Activated naive CD4-positive, alpha-beta T cell (primary cell): ENCODE measurements at places on chromosomes 3 and 15.

DNA sequence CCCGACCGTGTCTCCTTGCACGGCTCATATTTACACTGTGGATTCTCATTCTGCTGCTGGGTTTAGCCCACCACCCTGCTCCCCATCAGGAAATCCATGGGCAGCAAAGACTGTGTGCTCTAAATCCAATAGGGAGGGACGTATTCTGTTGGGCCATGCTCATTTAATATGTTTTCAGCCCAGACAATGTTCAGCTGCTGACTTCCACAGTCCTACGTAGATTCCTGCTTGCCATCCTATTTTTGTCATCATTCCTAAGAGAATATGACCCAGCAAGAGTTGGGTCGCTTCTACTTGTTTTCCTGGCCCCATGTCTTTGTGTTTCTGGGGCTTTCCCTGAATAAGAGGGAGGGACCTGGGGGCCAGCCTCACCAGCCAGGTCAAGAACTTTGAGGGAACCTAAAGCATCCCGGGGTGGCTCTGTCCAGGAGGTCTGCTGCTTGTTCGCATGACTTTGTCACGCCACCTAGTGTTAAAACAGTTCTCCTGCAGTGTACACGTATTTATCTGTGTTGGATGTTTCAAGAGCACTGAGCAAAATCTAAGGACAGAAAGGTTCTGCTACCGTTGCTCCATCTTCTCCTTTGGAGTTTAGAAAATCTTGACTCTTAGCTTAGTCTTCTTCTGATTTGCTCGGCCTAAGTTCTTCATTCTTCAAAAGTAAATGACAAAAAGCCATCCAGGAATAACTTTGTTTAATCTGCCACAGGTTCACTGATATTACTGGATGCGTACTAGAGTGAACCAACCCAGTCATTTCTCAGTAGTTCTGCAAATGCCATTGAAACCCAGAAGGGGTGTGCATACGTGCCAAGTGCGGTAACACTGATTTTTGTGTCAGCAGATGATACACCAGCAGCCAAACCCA is 79.8 kb upstream of the NR2E3 start:
- DNase-seq: no peak

- DNase-seq: no peak
Measured at GRCh38 chr3:172217877-172218276, 178.5 kb downstream of the FNDC3B start.

- no peak for DNase-seq
Measured at GRCh38 chr3:127077505-127078064, 94.7 kb downstream of the PLXNA1 start.

- DNase-seq: no peak
Measured at GRCh38 chr15:29532296-29532695, 262.7 kb upstream of the NSMCE3 start.

DNA sequence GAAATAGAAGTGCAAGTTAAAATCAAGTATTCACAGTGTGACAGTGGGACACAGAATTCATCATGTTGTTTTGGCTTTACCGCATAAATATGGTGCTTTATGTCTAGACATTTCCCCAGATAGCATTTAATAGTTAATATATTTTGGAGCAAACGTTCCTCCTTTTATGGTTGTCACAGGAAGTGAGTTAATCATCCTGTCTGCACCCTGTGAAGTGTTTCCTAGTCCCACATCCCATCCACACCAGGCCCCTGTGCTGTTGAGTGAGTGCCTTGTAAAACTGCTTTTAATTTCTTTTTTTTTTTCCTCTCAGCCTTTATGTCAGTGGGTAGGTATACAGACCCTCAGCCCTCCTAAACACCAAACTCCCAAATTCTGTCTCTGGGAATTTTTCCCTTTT is 393.7 kb downstream of the FEZF2 start:
- DNase-seq: no peak

GRCh38 chr15:60044636-60045270 is 40.6 kb downstream of the FOXB1 start:
- no peak for DNase-seq
